Nucleus accumbens (tissue), 56 donors: ENCODE measurements at places on chromosomes 12 and 14.
A peak's percentile ranks its signal among the peaks of the same experiment; 100 is the strongest.

DNA sequence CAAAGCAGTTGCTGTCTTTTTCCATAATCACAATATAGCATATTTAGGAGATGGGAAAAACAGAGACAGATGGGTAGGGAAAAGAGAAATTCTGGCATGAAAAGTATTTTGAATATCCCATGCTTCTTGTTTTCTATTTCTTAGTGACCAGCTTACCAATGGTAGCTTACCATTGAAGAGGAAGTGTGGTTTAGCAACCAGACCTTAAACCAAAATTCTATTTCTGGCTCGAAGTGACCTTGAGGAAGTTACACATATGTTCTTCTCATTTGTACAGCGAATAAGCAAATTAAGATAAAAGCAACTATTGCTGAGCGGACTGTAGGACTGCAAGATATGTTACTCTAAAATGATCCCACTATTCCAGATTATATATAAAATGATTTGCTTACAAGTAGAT, 82.9 kb downstream of the FGD4 start:
- no peak for DNase-seq

DNA sequence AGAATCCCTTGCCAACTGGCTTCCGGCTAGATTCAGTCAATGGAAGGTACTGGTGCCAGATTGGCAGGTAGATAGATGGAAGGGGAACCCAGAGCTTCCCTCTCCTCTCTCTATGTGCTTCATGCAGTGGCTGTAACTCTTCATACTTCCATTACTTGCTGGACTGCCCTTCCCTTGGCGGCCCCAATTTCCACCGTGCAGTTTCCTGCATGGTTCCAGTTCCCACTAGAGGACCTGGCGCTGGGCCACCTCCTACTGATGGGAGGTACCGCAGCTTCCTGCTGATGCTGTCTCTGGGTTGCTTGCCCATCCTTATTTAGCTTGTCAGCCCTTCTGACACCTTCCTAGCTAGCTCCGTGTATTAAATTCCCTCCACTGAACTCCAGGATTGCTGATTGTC, 226.4 kb downstream of the ANO2 start:
- DNase-seq, result no peak

DNA sequence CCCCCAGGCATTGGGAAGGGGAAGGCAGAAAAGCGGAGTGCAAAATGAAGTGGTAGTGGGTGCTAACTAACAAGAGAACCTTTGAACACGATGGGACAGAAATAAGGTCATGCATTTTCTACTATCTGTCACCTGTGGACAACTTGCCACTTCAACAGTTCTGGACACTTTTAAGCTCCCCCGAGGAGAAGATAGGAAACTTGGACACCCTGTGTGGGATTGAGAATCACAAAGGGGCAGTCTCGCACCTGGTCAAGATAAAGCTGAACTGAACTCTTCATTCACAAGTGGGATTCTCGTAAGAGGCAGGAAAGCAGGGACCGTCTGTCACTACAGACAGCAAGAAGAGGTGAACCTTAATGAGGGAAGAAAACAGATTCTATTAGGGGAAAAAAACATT, 51.6 kb downstream of the EIF2S3B start:
- DNase-seq, result no peak

DNA sequence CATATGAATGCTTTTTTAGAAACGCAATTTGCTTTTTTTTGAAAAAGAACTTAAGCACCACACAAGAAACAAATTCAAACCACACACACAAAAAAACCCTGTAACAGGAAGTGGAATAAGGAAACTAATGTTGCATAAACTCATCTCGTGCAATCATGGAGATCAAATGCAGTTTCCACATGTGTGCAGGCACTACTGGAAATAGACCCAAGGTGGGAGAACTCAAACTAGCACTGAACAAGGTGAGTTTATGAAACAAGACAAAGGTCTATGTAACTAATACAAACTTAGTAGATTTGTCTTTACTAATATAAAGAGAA, 17.5 kb downstream of the NIN start:
- DNase-seq, result no peak

DNA sequence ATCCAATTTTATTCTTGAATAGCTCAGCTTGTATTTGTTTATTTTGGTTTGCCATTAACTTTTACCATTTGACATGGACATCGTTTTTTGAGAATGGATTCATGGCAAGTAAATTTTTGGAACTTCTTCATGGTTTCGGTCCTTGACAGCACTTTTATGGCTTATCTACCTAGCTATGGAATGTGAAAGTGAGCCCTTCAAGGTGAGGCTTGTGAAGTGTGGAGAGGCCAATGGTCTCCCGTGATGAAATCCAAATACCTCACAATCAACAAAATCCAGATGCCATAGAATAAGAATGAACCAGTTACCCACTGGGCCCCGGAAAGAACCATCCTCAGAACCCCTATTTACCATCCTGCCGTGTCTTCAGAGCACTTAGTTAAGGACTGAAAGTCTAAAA, 978.8 kb downstream of the FSCB start:
- DNase-seq, result no peak

- DNase-seq, result no peak
Measured at GRCh38 chr12:116474899-116475298, 84.3 kb upstream of the MAP1LC3B2 start.

DNA sequence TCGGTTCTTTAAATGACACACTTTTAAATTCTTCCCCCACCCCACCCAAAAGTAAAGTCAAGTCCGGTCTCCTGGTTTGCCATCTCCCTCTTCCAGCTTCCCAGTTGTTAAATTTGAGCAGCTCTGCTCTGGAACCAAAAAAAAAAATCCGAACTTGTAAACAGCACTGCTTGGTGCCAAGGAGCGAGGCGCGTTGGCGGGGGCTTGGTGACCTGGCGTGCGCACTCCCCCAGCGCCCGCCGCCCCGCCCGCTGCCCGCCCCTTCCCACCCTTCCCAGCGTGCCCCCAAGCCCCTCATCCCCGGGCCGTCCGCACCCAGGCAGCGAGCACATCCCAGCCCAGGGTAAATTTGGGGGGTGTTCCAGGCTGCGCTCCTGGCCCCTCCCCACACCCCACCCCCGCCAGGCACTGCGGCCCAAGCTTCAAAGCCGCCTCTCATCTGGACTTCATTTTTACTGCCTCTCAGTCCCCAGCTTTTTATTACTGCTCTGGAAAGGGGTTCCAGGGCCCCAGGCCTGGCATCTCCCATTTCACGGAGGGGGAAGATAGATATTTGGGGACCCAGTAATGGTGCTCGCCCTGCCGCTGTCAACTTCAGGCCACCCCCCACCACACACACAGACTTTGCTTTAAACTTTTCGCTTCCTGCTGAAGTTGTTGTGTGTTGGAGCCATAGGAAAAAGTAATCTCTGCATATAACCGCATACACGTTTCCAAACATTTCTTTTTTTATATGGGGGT, 11.7 kb upstream of the ITGB7 start:
- no peak for DNase-seq

GRCh38 chr14:31828946-31829868, 247.9 kb upstream of the ARHGAP5 start:
- DNase-seq, result no peak

DNA sequence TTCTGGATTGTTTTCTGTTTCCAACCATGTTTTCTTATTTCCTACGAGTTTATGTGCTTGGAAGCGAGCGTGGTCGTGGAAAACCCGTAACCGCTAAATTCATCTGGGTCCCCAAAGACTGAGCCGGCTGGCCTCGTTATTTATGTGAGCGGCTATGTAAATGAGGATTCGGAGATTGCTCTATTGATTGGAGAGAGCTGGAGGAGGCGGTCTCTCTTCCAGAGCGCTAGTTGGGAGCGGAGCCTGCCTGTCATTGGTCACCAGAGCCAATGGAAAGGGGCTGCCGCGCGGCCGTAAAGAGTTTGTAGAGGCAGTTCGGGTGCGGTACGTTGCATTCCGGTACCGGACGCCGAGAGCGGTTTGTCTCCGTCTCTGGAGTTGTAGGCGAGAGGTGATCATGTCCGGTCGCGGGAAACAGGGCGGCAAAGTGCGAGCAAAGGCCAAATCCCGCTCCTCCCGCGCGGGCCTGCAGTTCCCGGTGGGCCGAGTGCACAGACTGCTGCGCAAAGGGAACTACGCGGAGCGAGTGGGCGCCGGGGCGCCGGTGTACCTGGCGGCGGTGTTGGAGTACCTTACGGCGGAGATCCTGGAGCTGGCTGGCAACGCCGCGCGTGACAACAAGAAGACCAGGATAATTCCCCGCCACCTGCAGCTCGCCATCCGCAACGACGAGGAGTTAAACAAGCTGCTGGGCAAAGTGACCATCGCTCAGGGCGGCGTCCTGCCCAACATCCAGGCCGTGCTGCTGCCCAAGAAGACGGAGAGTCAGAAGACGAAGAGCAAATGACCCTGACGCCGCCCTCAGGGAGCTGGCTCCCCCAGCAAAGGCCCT, 29.0 kb downstream of the WBP11 start:
- DNase-seq, result peak; percentile 95

GRCh38 chr12:65015850-65016249, 105.3 kb downstream of the WIF1 start:
- DNase-seq, result no peak

- DNase-seq, result no peak
Measured at GRCh38 chr12:99224237-99224636, 423.3 kb upstream of the GARIN6 start.

DNA sequence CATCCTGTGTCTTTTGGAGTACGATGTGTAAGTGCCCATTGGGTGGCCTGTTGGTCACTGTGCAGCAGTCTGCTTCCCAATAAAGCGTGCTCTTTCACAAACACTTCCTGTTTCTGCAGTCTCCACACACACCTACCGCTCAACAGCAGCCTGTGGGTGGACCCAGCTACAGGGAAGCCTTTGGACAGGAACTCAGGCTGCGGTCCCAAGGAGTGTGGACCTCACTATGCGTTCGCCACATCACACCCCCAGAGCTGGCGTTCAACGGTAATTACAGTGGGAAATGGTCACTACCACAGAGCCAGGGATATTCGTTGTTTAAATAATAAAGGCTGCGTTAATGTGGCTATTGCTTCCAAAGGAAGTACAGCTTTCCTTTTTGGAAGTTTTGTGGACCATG, 16.2 kb downstream of the PSMC1 start:
- no peak for DNase-seq

DNA sequence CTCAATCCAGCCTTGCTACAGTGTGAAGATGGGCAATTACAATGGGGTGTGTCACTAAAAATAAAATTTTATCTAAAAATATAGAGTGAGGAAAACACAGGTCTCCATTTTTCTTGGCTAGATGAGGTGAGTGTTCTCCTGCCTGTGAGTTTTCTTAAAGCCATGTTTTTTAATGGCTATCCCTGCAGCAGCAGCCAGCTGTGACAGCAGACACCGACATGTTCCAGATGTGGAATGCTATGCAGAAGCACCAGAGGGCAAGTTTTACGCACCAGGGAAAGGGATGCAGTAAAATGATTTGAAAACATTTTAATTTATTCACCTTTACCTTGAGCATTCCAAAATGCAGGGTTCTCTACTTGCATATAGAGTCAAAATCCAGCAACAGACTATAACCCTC, 577.0 kb upstream of the STXBP6 start:
- no peak for DNase-seq

- no peak for DNase-seq
Measured at GRCh38 chr12:110005319-110005973, 6.2 kb downstream of the ANKRD13A start.

- DNase-seq, result no peak
Measured at GRCh38 chr12:43761500-43761899, 2.7 kb downstream of the IRAK4 start.

- no peak for DNase-seq
Measured at GRCh38 chr12:104928036-104928745, 29.9 kb downstream of the SLC41A2 start.

- no peak for DNase-seq
Measured at GRCh38 chr14:93054006-93054405, 61.7 kb downstream of the ITPK1 start.

GRCh38 chr12:7142056-7142644, 12.0 kb downstream of the CLSTN3 start:
- no peak for DNase-seq

- peak; percentile 50 for DNase-seq
Measured at GRCh38 chr14:93926245-93926872, 785 bp upstream of the FAM181A start.

- DNase-seq, result no peak
Measured at GRCh38 chr12:107774349-107775029, at the start of gene ASCL4. ASCL4 (plus strand) TSS chr12:107774704; CDS start chr12:107775219, 515 bp downstream.

DNA sequence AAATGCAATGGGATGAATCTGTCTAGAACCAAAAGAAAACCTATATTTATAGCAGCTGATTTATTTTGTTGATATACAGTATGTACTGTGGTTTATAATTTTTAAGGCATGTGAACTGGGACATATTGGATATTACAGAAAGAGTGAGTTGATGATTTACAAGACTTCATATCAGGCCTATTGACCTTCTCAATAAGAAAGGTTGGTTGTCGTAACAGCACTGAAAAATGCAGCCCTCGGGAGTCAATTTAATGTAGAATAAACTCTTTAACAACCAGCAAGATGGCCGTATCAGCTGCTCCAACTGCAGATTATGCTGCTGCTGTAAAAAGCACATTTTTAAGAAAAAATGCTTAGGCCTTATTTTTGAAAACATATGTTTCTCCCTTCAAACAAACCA, 407.3 kb downstream of the GXYLT1 start:
- DNase-seq, result no peak
